ENCODE measurements at places on chromosomes 6 and 20.
A peak's percentile ranks its signal among the peaks of the same experiment; 100 is the strongest.

GRCh38 chr6:134007077-134007476 lies 45.3 kb downstream of the SLC2A12 start:
- peak; percentile 50 for DNase-seq

DNA sequence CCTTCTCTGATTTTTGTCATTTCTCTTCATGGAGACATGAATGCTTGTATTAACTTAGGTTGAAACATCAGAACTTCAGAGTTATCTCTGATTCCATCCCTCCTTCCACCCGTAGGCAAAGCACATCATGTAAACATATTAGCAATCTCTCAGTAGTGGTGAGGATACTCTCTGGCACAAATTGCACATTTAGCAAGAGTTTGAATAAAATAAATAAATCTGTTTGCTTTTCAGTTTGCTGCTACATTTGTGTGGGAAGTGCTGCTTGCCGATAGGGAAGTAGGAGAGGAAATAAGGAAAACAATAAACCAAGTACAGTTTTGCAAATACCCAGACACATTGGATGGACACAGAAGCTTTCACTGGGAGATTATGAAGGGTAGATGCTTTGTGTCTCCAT lies 359.0 kb downstream of the BCKDHB start:
- no peak for DNase-seq

DNA sequence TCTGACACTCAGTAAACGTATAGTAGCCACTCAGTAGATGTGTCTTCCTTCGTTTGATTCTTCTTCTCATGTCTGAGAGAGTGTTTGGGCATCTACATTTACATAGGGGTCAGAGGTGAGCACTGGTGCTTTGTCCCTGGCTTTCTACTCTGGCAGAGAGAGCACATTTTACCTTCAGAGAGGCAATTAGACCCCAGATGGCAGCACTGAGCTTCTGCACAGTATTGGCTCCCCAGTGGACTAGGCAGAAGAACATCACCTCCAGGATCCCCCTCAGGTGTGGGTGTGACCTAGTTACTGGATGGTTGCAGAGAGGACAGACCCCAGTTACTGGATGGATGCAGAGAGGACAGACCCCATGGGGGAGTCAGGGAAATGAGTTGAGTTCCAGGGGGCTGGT lies 327.2 kb downstream of the DHX35 start:
- peak; percentile 9 for DNase-seq

GRCh38 chr6:39829331-39829730 lies 37.2 kb downstream of the DAAM2 start:
- DNase-seq: no peak

GRCh38 chr20:14193443-14193842 lies 144.0 kb downstream of the FLRT3 start:
- DNase-seq: no peak

DNA sequence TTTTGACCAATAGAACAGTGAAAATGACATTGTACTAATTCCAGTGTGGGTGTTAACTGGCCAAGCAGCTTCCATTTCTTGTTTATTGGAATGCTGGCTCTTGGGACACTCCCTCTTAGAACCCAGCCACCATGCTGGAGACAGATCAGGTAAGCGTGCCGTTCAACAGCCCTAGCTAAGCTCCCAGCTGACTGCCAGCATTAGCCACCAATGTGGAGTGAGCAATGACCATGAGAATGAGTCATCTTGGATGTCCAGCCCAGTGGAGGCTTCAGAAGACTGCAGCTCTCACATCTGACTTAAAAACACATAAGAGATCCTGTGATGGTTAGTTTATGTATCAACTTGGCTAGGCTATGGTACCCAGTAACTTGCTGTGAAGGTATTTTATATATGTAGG lies 3.0 kb upstream of the LINC00237 start:
- no peak for DNase-seq

DNA sequence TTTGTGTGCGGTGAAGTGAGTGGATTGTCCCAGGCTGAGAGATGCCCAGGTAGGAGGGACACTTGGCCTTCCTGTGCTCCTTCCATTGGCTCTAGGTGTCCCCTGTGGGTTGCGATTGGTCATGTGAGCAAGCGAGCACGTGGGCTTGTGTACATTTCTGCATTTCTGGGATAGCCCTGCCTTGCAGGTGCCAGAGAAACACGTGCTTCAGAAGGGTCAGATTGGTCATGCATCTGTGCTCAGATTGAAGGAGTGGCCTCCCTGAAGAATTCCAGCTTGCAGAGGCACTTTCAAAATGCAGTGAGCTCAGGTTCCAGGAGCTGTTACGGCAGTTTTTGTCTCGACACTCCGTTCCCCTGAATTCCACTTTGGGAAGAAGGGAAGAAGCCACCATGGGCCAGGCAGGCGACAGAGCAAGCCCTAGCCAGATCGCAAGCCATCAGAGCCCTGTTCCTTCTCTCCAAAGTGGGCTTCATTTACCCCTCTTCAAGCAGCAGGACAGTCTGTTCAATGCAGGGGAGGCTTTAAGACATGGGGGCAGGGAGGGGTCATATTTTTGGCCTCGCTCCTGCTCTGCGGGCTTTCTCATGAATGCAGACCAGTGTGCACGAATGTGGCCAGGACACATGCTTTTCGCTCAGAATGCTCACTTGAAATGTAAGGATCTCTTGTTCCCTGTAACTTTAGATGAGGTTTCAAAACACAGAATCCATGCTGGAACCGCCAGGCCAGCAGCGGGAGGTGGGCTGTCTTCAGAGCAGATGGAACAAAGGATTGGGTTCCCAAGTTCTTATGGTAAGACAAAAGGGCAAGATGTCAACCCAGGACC lies 78.6 kb upstream of the AKAP12 start:
- peak; percentile 8 for DNase-seq

DNA sequence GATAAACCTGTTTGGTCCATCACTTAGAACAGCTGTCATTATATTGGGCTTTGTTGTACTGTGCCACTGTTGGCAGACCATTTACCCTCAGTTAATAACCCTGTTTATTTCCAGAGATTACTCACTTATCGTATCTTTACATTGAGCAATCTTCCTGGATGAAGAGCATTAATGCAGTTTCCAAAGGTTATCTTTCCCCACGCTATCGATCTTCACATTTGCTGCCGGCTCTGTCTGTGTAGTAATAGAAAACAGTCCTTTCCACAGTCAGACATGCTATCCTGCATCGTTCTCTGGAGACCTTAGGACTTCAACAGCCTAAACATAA lies 27.4 kb downstream of the GHRH start:
- peak; percentile 56 for DNase-seq

- no peak for DNase-seq
These were observed 338.2 kb upstream of the PREP start for GRCh38 chr6:105740946-105741645.

- DNase-seq: no peak
These were observed 17.9 kb downstream of the CUL9 start for GRCh38 chr6:43199912-43200311.

- DNase-seq: no peak
These were observed 107.0 kb downstream of the TRERF1 start for GRCh38 chr6:42344756-42345155.

- DNase-seq: no peak
These were observed 23.9 kb downstream of the PSMG4 start for GRCh38 chr6:3282476-3283236.

- DNase-seq: no peak
These were observed 84.6 kb downstream of the ANKS1A start for GRCh38 chr6:34973547-34974248.

DNA sequence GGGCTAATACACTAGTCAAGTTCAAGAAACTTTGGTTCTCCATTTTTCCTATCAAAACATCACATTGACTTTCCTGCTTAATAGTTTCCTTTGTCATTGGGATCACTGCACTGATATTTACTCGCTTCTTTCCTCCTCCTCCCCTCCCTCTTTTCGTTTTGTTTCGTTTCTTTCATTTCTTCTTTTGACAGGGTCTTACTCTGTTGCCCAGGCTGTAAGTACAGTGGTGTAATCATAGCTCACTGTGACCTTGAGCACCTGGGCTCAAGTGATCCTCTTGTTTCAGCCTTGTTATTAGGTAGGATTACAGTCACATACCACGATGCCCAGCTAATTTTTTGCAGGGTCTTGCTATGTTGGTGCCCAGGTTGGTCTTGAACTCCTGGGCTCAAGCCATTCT lies 12.3 kb downstream of the PAQR8 start:
- DNase-seq: no peak

DNA sequence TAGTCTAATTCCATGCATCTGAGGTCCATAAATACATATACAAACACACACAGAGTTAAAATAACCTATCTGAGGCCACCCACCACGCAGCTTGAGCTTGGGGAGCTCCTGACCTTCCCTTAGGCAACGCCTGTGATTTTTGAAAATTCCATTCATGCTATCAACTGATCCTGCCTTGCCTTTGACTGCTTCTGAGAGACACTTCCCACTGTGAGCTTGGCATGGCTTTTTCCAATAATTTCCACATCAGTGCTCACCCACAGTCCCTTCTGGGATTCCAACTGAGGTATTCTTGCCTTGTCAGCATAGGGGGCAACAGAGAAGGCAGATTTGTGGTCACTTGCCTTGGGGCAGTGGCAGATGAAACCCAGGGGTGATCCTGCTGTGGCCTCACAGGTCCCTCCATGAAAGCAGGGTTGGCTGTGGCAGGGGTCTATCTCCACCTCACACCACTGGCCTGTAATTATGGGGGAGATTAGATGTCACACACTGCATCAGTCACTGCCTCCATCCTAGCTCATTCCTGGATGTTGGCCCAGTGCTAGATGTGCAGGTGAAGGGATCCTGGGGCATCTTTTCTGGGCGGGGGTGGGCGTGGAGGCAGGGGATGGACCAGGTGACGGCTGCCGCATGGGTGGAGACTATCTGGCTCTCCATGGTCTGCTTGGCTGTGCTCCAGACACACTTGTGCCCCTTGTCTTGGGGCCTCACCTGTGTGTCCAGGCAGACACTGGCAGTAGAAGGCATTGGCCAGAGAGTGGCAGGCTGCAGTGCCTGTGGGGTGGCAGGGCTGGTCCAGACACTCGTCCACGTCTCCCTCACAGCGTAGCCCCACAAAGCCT lies 11.2 kb upstream of the GPSM3 start:
- no peak for DNase-seq

- DNase-seq: no peak
These were observed 2.3 kb upstream of the SLC22A2 start for GRCh38 chr6:160260803-160261450.

DNA sequence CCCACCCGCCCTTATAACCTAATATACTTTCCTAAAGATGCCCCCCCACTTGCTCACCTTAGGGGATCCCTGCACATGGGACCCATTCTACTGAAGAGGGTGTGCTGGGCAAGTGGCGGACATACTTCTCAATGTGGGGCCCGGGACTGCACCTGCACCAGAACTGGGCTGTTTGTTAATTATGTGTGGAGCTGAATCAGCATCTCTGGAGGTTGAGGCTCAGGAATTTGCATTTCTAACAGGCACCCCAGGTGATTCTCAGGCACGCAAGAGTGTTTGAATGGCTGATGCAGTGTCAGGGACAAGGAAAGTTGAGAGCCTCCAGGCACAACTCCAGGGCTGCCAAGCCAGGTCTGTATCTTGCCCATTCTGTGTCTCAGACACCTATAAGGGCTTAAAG lies 8.9 kb upstream of the PTPRT start:
- no peak for DNase-seq

DNA sequence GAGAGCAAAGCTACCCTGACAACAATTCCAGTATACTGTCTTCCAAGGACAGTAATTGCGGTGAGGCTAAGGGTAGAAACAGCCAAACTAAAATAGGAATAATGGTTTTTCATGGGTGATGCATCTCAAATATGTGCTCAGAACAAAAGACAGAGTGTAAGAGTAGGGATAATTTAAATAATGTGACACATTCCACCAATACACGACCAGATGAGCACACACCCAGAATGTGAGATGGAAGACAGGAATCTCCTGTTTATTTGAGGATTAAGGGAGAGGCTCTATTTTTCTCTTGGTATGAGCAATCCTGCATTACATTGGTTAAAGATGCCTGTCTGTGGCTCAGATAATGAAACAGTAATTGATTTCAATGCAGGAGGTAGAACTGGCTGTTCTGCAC lies 292.9 kb upstream of the ZFP64 start:
- DNase-seq: no peak

- DNase-seq: no peak
These were observed 446.0 kb downstream of the QKI start for GRCh38 chr6:163860287-163861081.

- no peak for DNase-seq
These were observed 206.0 kb downstream of the SIM1 start for GRCh38 chr6:100258752-100259151.
